NCI-H1694 treated with DMSO at 0.1 percent for 48 hours (cell line): ENCODE measurements at places on chromosomes 2 and 18.

DNA sequence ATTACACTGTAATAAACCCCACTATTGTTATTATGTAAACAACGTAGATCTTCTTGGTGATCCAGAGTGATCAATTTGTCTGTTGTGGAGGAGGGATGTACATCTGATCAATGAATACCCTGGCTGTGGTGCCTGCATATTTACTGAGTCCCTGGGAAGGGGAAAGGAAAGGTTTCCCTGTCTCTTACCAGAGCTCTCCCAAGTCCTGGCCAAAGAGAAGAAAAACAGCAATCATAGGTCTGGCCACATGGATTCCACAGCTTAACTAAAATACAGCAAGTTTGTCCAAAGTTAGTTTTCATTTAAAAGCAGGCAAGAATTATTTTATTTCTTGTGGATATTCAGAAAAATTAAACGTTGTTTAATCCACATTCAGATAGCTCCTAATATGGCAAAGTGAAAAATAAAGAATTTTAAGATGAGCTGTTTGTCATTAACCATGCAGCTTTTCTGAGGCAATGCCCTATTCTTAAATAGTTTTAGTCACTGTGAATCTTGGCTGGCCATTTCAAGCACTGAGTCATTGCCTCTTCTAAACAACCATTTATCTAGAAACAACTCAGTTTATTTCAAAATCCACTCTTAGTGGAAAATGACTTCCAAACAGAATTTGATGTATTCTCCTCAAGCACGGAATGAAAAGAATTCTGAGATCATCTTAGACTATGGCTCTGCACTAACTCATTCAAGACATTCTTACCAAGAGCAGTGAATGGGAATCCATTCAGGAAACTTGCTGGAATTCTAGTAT, 1004.4 kb upstream of the CDH2 start:
- DNase-seq, result no peak

DNA sequence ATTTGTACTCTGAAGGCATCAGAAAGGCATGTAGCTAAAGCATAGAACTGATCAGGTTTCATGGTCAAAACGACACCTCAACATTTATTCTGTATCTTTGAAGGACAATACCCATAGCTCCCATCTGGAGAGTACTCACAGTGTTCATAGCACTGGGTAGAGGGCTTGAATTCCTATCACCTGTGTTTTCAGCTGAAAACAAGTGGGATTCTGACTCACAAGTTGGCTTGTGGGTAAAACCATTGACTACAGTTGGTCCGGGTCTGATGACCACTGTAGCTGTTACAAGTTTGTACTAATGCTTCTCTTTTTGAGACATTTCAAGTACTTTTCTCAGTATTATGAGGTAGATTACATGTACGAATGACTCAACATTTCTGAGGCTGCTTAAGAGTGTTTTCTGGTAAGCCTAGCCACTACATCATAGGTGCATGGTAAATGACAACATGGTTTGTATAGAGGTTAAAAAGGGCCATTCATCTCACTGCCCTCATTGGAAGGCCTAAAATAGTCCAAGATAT, 68.6 kb upstream of the PELI1 start:
- DNase-seq, result no peak

GRCh38 chr2:213084261-213084660, 67.2 kb downstream of the IKZF2 start:
- no peak for DNase-seq

DNA sequence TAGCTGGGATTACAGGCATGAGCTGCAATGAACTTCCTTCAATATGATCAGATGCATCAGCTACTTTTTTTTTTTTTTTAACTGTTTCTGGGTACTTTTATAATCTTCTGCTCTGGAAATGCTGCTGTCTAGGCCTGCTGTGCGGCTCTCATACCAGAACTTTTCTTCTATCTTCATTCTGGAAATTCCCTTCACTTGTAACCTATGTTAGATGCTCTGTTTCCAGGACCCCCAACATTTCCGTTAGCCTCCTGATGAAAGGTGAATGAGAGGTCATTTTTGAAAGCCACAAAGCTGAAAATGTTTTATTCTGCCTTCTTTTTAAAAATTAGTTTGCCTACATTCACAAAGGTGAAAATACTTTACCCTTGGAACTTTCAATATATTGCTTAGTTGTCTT, 8.6 kb downstream of the AGFG1 start:
- no peak for DNase-seq

DNA sequence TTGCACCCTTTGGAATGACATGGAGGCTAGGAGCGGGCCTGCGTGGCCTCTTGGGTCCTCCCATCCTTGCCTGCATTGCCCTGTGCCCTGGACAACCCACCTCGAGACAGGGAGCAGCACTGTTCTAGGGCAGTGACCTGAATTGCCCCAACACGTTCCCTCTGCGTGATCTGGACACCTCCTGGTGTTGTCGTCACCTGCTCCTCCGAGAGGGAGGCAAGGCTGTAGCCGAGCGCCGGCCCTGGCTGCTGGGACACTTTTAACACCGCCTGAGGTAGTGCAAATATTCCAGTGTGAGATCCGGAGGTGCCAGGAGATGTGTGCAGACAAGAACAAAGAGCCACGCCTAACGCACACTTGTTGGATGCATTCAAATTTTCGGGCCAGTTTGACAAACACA, 131.5 kb downstream of the SMAD7 start:
- DNase-seq, result no peak

GRCh38 chr2:134665727-134666506, 52.9 kb downstream of the TMEM163 start:
- DNase-seq, result no peak

DNA sequence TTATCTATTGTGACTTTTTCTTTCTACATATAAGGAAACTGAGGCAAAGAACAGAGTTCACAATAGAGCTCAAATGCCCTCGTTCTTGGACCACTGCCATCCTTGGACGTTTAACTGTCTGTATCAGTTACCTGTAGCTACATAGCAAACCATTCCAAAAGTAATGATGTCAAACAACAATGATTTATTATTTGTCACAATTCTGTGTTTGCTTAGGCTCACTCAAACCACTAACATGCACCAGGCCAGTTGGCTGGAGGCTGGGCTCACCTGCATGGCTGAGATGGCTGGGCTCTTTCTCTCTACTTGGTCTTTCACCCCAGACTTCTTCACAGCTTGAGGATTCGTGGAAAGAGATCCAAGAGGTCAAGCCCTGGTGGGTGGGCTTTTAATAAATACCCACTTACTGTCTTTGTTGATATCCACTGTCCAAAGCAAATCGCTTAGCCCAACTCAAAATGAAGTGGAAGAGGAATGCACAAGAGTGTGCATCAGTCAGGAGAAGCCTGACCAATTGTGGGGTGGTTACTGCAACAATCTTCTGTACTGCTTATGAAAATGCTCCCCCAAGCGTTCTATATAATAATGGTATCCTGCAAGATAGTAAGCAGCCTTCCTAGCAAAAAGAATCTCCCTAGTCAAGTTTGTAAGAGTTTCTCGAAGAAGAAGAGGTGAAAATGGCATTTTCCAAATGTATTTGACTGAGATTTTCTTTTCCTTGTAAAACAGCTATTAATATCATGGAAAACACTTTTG, 163.5 kb upstream of the NT5C1B start:
- DNase-seq, result no peak

GRCh38 chr2:189015359-189015758, 41.2 kb downstream of the COL3A1 start:
- no peak for DNase-seq

DNA sequence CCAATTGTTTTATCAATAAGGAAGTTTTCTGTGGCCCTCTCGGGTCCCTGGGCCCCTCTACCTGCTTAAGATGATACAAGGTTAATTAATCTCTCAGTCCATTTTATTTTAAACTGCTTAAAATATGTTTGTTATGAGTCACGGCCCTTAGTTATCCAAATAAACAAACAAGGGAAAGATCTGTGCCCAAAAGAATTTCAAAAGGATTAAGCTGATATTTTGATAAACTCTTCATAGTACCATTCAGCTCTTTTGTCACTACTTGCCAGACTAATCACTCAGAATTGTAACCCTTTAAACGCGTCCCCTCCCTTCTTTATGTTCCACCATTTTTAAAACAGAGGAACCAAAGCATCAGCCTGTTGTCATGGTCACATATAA, 144.7 kb upstream of the STK17B start:
- DNase-seq, result no peak

GRCh38 chr18:49647496-49648168, 85.8 kb downstream of the LIPG start:
- peak; percentile 47 for DNase-seq
